Germinal center (tissue), 1 donor: ENCODE measurements at places on chromosomes 7 and 10.

DNA sequence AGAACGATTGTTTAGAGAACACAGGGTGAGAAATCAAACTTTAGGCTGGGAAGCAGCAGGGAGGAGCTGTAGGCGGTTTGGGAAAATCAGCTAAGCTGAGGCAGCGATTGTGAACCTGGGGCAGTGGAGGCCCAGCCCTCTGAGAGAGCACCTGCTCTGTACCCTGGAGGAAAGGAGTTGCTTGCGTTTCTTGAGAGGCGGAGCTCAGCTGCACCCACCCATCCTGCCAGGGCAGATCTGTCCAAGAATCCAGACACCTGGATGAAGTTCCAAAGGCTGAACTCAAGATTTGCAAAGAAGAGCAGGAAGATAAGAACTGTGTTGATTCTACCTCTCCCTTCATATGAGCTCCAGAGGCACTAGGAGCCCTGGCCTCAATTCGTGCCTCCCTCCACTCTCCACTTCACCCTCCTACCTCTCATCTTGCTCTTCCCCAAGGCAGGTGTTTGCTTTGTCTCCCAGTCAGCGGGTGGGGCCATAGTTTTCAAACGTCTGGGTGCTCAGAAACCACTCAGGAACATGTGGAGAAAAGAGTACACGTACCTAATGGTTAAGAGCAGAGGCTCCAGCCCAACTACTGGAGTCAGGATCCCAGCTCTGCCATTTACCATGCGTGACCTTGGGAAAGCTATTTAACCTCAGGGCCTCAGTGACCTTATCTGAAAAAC is 21.5 kb upstream of the TMEM213 start:
- DNase-seq: no peak

DNA sequence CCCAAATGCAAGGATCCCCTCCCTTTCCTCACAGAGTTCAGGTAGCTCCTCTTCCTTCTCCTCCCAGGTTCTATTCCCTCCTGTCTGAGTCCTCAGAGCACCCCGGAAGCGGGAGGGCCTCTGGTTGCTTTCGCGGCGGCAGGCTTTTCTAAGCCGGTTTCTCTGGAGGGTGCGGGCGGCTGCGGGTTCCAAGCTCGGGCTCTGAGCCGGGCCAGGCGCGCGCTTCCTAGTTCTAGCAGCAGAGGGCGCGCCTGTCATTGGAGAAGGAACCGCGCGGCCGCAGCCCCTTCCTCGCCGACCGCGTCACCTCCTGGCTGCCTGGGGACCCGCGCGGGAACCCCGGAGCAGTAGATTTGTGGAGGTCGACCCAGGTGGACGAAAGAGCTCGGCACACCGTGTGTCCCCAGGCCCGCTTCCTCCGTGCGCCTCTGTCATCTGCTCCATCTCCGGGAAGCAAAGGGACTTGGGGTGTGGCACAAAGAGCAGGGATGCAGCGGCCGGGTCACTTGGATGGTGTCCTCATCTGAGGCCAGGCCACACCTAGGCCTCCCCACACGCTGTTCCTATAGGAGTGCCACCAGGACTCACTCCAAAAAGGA is 389.0 kb upstream of the PODXL start:
- peak; percentile 50 for DNase-seq

DNA sequence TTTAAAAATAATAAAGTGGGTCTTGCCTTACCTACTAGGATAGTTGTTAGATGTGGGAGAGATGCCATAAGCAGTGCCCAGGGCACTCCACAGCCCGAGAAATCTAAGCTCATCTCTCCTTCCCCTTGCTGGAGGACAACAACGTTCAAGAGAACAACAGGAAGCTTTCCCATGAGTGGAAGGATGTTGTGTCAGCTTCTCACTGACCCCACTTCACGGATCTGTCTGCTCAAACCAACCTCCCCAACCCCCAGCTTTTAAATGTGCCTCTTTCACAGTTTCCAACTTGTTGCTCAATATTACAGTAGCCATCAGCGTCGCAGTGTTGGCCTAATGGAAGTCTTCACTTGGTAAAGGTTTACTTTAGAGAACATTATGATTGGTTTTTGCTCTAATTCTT is 72.1 kb downstream of the PTPRE start:
- no peak for DNase-seq

DNA sequence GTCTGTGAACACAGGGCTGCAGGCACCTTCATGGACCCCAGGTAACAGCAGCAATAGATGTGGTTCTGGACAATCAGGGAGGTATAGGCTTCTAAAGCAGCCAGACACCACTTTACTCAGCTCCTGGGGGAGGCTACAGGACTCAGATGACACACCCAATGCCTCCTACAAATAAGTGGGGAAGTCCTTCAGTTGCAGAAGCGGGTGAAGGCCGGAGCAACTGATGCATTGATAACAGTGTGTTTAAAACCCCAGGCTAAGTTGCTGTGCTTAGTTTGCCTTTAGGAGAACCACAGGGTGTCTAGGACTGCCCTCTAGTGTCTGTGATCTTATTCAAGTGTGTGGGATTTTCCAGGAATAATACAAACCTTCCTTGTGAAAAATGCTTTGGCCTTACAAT is 5.9 kb upstream of the ITGA8 start:
- DNase-seq: no peak

DNA sequence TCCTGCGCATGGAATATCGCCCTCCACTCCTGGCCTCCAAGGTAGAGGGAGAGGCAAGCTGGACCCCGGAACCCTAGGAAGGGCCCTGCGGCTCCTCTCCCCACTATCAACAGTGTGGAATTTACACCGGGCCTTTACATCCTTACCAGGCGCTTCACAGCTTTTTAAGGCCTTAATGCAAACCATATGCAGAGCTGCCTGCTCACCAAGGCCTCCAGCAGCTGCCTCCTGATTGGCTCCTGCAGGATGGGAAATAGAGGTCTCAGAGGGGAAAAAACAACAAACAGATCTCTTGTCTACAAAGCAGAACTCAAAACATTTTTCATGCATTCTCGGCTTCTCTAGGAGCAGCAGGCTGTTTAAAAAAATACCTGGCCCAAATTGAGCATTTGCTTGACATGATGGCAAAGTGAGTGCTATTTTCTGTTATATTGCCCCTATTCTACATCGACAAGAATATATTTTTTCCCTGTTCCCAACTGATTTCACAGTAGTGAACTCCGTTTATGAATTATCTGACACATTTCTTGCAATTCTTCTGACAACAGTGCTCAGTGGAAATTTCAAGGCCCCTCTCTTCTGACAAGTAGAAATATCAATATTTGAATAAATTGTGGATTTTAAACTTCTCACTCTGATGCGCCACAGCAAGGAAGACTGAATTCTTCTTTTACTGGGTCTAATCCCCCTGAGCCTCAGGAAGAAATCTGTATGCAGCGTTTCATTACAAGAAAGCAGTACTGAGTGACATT is 51.7 kb downstream of the EBF3 start:
- no peak for DNase-seq

DNA sequence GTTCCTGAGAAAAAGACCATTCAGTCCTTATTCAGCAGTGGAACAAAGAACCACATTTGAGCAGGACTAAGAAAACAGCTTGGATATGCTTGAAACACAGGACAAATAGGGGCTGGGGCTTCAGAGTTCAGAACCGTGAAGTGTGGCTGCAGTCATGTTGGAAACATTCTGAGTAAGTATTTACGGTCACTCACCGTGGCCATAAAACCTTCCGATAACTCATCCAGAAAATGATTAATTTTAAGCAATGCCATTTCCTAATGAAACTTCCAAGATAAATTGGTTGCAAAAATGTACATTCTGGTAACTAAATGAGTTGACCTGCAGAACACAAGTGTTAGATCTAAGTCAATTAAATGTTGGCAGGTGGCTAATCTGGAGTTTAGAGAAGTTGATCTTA is 279.2 kb downstream of the CXCL12 start:
- DNase-seq: no peak

DNA sequence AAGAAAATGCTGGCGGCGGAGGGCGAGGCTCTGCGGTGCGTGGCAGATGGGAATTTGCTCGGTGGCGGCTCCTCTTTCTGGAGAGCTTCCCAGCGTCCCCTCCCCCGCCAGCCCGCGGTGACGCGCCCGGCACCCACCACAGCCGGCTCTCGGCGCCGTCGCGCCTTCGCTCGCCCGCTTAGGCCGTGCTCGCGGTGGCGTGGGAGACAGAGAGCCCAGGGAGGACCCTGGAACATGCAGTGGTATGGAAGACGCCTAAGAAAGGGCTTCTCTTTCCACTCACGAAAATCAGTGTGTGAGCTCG is 576 bp upstream of the CSGALNACT2 start:
- DNase-seq: peak; percentile 50

- no peak for DNase-seq
These were observed 299.4 kb upstream of the VSTM2A start for GRCh38 chr7:54242776-54243175.

GRCh38 chr10:60572511-60573194 is 183.0 kb upstream of the ANK3 start:
- DNase-seq: no peak

GRCh38 chr7:77940647-77941046 is 142.1 kb downstream of the PHTF2 start:
- DNase-seq: peak; percentile 23

GRCh38 chr7:155810770-155811559 is 1.3 kb downstream of the SHH start:
- DNase-seq: no peak

DNA sequence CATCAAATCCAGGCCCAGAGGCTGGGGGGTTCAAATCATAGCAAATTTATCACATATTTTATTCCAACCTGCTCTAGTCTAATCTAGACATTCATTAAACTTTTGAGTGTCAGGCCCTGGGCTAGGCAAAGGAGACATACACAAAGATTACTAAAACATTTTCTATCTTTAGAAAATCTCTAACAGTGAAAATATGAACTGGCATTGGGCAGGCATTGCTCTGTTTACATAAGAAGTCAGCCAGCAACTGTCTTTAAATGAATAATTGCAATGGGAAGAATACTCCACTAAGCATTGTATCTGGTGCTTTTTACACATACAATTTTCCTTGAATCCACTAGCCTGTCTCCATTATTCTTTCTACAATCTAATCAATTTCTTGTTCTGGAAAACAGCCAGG is 222.5 kb upstream of the LRRN3 start:
- DNase-seq: no peak

GRCh38 chr10:71383972-71384687 is 12.6 kb upstream of the CDH23 start:
- peak; percentile 75 for DNase-seq

DNA sequence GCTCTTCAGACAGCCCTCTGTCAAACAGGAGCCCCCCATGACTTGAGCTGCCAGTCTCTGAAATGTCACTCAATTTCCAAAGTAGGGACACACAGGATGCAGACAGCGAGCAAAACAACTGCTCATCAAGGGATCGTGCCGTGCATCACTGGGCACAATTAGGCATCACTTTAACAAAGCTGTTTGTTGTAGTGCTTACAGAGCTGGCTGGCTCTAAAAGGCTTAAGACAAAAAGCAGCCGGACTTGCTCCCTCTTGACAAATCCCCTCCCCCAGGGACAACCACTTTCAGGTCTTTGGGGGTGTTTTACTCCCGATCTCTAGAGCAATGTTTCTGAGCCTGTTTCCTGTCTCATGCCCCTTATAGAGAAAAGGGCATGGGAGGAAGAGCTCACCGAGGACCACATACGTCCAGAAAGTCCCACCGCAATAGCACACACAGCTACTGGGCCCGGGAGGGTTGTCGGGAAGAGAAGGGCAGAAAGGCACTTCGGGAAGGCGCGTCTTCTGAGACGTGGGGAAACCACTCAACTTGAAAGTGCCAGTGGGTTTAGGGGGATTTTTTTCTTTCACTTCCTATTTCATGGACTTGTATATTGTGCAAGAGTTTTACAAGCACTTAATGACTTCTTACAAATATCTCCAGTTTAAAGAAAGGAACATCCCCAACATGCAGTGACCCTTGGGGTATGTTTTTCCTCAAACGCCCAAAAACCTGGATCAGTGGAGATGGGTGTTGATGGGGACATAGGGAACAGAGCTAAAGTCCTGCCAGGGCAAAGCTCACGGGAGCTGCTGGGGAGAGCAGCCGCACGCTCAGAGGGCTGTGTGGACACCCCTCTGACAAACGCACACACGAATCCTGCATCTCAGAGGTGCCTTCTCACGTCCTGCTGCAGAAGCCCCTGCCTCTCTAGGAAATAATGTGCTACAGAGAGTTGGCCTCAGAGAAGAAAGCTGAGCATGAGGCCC is 27.1 kb downstream of the LRRC20 start:
- peak; percentile 56 for DNase-seq

DNA sequence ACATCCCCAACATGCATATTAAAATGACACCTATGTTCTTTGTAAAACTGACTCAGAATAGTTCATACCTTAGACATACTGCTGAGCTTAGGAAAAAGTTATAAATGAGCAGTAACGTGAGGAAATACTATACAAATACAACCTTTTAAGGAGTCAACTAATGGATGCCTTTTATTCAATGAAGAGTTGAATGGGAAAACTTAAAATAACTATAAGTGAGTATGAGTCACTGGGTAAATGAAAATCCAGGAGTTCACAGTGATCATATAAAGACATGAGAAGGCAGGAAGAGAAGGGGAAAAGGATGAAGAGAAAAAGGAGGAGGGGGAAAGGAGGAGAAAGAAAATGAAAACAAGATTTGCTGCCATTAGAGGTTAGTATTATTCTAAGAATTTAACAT is 157.8 kb upstream of the PCDH15 start:
- DNase-seq: no peak

DNA sequence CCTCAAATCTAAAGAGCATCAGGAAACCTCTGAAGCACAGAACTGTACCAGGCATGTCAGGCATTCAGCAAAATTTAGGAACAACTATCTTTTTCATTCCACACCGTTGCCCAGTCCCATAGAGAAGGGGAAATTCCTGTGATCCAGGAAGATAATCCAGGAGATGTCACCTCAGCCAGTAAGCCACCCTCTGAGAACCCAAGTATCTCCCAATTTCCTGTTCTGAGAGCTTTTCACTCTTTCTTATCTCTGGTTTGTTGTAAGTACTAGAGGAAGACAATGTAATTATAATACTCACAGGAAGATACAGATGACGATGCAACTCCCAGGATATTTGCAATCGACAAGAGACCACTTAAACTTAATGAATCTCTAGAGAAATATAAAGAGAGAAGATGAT is 97.1 kb downstream of the TSPAN12 start:
- no peak for DNase-seq

DNA sequence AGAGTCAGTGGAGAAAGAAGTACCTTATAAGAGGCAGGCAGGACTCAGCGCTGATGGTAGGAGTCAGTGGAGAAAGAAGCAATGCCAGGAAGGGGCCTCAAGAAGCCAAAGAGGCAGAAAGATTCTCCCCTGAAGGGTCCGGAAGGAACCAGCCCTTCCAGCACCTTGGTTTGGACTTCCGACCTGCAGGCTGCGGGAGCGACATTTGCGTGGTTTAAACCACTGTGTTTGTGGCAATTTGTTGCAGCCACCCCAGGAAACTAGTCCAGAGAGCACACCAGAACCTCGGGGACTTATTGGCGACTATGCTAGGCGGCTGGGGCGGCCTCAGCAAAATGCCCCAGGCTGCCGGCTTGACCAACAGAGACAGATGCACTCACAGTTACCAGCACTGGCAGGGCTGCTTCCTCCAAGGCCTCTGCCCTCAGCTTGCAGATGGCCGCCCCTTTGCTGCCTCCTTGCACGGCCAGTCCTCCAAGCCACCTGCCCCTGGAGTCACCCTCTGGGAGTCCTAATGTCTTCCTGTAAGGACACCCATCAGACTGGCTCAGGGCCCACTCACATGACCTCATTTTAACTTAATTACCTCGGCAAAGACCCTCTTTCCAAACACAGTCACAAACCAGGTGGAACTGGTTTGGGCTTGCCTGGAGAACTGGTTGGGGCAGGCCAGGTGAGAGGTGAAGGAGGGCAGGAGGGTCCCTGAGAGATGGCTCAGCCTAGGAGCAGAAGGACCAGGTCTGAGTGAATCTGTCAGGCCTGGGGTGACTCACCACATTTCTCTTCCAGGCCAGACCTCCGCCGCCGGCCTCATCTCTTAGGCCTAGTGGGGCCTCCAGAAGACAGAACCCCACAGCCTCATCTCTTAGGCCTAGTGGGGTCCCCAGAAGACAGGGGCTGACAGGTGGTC is 26.1 kb downstream of the CALML3 start:
- no peak for DNase-seq
